ENCODE measurements at places on chromosomes 2 and 18.

DNA sequence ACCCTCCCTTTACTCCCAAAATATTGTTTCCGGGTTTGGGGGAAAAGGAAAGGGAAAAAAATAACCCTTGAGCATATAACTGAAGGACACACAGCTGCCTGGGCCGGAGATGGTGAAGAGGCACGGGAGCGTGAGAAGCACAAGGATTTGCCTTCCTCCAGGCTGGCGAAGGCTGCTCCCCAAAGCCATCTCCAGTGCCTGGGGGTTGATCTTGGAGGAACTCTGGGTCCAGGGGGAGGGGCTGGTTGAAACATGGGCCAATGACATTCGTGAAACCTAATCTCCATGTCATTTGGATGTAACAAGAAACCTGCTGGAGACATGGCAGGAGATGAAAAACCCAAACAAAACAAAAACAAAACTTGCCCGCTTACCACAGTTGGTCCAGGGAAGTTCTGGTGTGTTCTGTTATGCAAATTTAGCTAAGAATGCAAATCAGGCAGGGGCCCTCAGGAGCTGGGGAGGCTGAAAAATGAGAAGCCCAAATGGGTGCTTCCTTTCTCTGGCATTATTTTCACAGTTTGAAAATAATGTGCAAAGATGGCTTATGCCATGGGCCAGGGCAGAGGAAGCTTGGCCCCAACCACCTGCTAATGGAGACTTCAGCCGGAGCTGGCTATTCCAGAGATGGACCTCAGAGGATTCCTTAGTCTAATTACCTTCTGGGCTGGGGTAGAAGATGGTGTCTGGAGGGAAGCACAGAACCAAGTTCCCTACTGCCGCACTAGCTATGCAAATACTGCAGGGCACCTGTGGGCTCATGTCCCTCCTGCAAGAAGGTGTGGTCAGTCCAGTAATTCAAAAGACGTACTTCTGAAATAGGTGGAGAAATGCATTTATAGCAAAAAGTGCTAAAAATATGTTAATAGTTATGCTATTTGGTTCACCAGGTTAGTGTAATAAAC is 180.9 kb downstream of the BCL2 start:
- DNase-seq, result no peak

DNA sequence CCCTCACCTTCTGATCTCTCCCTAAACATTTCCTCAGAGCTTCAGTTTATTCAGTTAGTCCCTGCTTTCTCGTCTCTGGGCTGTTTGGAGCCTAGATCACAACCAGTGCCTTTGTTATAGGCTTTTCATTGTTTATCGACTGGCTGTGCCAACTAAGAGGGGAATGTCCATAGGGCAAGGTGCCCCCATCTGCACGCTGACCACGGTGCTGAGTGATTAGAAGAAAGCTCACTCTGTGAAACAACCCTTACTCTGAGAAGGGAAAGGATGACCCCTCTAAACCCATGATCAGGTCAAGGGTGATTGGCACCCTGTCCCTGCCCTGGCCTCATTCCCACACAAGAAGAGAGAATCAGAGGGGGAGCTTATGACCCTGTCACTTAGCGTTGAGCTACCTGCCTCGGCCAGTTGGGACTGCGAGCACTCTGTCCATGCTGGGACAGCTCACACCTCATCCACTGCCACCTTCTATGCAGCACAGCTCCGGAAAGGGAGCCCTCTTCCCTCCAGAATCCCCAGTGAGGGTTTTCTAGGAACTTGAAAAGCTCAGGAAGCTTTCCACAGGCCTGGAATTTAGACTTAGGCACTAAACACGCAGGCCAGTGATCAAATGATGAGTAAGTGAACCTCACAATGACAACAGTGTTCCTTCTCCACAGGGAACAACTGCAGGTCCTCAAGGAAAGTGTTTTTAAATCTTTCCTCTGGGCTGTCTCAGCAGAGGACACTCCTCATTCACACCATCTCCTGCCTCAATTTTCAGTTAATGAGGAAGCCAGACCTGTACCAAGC is 2.3 kb upstream of the ACTG2 start:
- no peak for DNase-seq

- no peak for DNase-seq
Measured at GRCh38 chr2:216554755-216555154, 56.1 kb downstream of the RPL37A start.

DNA sequence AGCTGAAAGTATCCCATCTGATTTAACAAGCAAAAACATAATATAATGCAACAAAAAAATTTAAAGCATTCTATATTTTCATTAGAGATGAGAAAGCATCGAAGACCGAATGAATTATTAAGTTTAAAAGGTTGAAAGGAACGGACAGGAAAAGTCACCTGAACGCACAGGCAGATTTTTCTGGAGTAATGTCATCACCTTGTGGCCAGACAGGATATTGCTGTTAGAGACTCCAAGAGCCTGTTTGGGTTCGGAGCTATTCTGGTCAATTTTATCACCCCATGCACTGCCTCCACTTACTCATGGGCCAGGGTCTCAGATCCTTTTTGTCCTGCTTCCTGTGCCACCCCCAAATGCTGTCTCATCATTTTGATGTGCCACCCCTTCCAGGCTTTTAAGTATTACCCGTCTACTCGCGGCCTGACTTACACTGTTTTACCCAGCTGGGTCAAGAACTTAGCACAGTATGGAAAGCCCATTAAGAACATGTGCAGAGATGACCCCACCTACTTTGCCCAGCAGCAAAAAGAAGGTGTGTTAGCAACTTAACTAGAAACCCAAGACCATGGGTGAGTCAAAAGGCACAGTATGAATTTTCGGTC is 27.3 kb downstream of the GKN2 start:
- peak; percentile 20 for DNase-seq

DNA sequence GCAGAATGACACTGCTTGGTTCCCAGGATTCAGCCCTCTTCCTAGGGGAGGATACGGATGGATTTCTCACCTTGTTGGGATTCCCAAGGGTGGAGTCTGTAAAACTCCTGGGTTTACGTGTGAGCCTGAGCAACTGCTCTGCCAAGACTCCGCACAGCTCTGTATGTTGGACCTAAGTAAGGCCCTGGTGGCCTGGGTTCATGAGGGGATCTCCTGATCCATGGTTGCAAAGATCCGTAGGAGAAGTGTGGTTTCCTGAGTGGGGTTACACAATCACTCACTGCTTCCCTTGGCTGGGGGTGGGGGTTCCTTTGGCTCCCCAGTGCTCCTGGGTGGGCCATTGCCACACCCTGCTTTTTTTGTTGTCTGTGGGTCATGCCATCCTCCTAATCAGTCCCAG is 37.7 kb downstream of the ANKRD12 start:
- DNase-seq, result no peak

- DNase-seq, result no peak
Measured at GRCh38 chr18:13309748-13310670, 91.4 kb downstream of the LDLRAD4 start.

DNA sequence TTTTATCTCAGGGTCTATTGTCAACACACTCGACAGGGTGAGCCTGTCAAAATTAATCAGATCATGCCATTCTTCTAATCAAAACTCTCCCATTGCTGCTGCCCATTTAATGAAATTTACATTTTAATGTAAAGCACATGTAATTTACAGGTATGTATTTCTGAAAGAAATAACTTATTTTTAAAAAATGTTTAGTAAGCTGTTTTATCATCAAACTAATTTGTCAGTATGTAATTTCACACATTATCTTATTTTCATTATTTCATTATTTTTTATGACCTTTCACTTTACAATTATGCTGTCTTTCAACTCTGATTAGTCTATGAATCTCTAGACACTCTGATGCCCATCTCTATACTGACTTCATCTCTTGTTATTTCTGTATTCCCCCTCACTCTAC is 467.8 kb downstream of the ZNF804A start:
- DNase-seq, result no peak

DNA sequence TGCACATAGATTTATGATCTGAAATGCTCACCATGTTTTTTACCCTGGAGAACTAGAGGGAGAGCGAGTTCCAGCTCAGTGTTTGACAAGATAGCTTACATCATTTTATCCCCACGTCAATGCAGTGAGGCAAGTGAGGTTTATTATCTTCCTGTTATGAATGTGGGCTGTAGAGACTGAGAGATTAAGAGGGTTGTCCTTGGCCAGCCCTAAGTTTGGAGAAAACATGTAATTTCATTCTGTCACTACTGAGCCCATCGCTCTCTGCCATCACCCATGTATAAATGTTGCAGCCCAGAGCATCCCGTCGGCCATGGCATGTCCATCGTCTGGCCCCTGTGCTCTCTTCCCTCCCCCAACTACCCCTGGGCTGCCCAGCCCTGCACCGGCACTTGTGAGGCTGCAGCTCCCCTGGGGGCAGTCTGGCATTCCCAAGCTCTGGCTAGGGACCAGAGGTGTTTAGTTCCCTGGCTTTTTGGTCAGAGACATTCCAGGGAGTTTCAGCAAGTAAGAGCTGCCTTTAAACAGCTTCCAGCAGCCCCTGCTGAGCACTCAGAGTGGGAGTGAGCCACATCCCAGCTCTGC is 136.7 kb downstream of the ANTXR1 start:
- DNase-seq, result no peak

DNA sequence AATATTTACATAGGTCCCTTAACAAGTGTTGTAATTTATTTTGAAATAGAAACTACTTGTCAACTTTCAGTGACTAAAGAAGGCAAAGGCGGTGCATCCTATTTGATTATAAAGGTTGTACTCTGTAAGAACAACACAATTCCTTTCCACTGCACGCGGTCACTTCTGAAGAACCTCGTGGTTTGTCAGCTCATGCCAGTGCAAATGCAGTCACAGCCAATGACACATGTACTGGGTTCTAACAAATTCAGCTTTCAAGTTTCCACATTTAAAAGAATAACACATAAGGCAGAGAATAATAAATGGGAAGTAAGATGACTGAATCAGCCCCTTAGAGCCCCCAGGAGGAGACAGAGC is 39.7 kb downstream of the CYB5A start:
- DNase-seq, result no peak

DNA sequence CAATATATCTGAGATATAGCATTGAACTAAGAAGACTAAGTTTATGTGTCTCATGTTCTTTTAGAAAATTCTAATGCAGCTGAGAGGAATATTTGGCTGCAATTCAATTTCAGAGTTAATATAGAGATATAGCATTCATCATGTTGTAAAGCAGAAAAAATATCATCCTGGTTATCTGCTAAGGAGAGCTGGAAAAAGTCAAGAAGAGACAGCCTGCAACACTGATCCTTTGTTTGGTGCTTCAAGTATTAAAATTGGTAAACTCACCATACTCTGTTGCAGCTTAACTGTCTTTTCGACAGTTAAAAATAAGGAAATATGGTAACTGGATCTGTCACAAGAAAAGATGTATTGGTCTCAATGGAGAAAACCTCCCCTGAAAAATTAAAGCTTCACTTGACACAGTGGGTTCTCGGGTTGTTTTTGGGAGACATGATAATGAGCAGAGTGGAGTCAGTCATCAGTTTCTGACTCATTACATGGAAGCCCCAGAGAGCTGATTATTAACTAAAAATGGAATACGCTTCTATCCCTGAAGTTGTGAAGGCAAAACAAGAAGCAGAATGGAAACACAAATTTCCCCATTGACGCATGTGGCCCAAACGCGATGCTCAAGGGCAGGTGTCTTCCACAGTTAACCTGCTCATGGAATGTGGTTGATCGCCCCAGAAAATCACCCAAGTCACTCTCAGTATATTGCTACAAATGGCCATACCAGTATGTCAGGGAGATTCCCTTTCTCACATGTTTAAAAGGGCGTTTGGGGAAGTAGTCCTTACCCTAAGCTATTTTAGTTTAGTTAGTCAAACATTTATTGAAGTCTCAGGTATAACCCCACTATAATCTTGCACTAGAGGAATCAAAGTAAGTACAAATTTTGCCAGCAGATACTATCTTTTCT is 8.2 kb downstream of the BCL2 start:
- no peak for DNase-seq
